ENCODE measurements at places on chromosomes 2 and 18.

GRCh38 chr2:43223521-43224001 lies 2.8 kb downstream of the ZFP36L2 start:
- peak; percentile 57 for DNase-seq

DNA sequence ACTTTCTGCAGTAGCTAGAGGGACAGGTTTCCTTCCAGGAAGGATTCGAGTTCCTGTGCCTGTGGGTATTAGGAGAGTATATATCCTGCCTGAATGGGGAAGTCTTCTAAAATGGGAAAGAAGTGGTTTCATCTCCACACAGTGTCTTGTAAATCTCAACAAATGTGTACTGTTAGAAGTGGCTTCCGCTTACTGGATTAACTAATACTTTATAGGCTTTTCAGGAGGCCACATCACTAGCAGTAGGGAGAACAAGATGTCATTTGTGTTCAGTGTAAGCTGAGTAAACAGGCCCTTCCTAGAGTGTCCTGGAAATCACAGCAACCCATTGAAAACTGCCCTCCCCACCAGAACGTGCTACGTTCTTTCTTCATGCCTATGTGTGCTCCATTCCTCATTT lies 12.5 kb upstream of the POLR1B start:
- DNase-seq: no peak

DNA sequence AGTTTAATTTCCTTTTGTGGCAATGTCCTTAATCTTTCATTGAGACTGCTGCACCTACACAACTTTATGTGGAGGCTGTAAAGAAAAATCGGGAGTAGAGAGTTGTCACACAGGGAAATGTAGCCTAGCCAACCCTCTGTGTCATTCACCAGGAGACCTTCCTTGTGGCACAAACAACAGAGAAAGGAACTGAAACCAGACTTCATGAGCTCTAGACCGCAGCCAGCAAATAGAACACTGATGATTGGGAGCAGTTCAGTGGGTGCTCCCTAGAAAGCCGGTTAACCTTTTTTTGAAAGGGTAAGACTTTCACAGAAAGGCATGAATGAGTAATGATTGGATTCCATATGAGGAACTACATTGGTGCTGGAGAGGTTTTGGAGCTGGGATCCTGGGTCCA lies 1752.4 kb upstream of the CELF4 start:
- DNase-seq: no peak

- peak; percentile 58 for DNase-seq
Measured at GRCh38 chr2:24915175-24915574, 4.9 kb downstream of the ADCY3 start.

DNA sequence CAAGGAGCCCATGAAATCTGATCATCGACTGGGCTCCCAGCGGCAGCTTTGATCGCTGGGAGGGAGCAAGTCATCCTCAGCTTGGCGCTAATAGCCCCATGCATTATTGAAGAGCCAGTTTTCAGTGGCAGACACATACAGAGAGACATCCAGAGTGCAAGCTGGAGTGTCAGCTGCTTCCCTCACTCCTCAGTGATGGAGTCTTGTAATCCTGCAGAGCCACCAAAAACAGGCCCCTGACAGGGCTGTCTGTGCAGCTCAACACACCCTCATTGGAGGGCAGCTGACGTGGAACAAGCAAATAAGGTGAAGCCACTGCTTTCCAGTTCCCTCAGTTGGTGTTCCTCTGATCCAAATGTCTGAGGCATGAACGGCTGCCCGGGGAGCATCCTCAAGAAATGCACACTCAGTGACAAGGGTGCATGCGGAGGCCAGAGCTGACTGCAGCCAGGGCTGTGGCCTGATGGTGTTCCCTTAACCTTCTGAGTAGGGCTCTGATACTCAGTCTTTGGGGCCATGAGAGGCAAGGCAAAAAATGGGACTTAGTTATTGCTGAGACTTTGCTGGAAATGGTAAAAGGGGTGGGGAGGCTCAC lies 97.4 kb downstream of the RHOB start:
- no peak for DNase-seq

- no peak for DNase-seq
Measured at GRCh38 chr2:162929571-162929970, 91.0 kb upstream of the KCNH7 start.

DNA sequence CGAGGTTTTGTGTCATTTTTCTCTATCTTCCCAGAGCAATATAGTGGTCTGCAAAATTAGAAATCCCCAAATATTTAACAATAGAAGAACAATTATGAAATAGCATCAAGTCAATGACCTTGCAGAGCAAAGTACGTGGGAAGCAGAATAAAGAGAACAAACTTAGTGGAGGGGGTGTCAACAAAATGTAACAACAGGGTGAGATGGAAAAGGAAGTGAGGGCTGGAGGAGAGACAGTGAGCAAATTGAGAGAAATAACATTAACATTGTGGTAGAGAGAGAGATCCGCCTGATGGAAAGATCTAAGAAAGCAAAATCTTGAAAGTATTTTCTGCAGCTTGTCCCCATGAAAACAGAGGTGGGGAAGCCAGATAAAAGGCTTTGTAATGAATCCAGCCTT lies 23.4 kb downstream of the ARHGAP15 start:
- DNase-seq: no peak

- DNase-seq: no peak
Measured at GRCh38 chr2:71793926-71794325, 340.6 kb downstream of the DYSF start.

- no peak for DNase-seq
Measured at GRCh38 chr2:54574107-54574859, 118.2 kb downstream of the SPTBN1 start.

DNA sequence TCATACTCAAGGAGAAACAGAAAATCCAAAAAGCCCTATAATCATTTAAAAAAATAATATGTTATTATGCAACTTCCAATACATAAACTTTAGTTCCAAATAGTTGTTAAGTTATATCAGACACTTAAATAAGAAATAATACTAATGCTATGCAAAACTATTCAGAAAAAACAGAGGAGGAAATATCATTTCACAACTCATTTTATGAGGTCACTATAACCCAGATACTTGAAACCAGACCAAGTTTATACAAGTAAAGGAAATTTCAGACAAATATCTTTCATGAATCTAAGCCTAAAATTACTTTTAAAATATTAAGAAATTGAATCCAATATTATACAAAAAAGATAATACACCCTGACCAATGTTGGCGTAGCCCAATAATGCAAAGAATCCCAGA lies 260.8 kb downstream of the CD226 start:
- DNase-seq: no peak

- DNase-seq: peak; percentile 47
Measured at GRCh38 chr2:239181903-239182581, 218.8 kb downstream of the HDAC4 start.

GRCh38 chr2:172997031-172997430 lies 78.6 kb upstream of the MAP3K20 start:
- no peak for DNase-seq

DNA sequence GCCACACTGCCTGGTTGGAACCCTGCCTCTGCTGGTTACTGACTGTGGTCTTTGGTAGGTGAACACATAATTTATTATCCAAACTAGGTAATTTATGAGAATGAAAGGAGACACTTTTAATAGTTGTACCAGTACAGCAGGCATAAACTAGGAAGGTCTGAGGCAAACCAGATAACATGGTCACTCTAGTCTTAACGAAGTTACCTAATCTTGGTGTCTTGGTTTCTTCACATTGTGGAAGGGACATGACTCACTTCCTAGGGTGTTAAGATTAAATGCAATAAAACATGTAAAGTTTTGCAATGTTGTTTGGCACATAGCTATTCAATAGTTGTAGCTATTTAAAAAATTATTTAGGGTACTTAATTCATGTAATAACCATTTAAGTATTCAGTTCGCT lies 23.3 kb downstream of the SPTBN1 start:
- no peak for DNase-seq

DNA sequence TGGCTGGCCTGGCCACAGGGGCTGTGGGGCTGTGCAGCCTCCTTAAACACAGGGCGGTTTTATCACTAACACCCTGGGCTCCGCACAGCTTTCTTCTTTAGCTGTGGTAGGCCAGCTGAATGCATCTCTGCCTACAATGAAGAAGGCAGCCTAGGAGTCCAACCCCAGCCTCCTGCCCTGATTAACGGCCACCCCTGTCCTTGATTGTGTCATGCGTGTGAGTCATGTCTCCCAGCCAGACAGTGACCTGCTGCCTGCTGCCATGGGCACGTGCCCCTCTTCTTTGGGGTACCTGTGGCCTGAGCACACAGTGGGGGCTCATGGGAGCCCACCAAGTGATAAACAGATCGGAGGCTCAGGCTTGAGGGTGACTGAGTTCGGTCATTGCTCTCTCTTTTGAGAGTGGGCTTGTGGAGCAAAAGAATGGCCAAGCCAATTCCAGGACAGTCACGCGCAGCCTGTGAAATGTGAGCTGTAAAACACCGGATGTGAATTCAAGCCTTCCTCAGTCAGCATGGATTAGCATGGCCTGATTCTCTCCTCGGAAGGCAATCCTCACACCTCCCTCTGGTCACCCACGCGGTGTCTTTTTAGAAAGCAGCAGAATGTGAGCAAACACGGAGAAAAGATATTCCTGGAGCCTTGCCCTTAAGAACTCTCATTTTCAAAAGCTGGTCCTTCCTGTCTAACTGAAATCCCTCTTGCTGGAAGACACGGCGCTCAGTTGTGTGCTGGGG lies 144.1 kb downstream of the CELF4 start:
- DNase-seq: no peak

DNA sequence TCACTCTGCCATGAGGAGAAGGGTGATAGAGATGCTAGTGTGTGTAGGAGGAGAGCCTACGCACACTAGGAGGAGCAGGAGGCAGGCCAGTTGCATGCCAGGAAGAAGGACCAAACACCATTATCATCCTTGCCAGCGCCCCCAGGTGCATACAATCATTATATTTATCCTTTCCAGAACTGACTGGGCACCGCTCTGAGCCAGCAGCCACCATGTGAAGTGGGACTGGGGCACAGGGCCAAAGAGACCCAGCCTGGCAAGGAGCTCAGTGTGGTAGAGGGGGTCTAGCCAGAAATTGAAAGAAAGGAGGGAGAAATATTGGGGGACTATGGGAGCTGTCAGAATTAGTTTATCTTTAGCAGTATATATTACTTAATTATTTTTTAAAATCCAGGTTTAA lies 8.3 kb upstream of the GPR148 start:
- peak; percentile 65 for DNase-seq

GRCh38 chr2:208594642-208595385 lies 188.2 kb downstream of the PTH2R start:
- no peak for DNase-seq

DNA sequence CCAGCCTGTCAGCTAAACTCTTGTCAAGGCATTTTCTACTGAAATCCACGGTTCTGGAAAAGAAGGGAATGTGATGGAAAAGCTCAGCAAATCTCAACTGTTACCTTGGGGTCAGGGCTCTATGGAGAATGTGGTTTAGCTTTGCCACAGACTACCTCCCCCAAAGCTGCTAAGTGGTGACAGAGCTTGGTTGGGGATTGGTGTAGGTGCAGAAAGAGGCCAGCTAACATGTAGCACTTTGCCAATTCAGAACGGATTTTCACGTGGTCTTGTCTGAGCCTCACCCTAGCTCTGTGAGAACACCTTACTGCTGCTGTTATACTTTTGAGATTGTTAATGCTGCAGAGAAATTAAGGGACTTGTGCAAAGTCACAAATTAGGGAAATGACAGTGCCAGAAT lies 331.1 kb downstream of the RND3 start:
- DNase-seq: no peak

- DNase-seq: no peak
Measured at GRCh38 chr2:153875801-153876466, 4.2 kb downstream of the GALNT13 start.

- no peak for DNase-seq
Measured at GRCh38 chr2:148342086-148342485, 302.5 kb upstream of the EPC2 start.

- DNase-seq: no peak
Measured at GRCh38 chr2:30136764-30137444, 9.9 kb upstream of the YPEL5 start.

DNA sequence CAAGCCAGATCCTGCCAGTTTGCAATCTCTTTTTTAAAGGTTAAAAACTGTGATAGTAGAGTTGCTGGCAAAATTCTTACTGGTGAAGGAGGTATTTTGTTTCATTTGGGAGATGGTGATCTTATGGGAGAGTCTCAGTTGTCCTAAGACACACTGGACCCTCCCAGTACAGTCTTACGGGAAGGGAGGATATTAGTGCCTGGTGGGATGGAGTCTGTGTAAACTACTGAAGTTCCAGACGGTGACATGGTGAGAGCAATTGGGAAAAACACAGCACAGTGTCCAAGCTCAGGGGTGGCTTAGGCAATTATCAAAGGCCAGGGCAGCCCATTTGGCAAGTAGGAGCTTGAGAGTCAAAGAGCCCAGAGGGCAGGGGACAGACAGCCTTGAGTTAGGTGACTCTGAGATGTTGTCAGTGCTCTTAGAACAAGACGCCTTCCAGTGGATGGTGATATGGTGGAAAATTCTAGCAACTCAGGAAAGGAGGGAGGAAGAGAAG lies 143.7 kb upstream of the CCDC68 start:
- DNase-seq: no peak

GRCh38 chr2:121917143-121917542 lies 161.7 kb downstream of the TSN start:
- DNase-seq: peak; percentile 52

DNA sequence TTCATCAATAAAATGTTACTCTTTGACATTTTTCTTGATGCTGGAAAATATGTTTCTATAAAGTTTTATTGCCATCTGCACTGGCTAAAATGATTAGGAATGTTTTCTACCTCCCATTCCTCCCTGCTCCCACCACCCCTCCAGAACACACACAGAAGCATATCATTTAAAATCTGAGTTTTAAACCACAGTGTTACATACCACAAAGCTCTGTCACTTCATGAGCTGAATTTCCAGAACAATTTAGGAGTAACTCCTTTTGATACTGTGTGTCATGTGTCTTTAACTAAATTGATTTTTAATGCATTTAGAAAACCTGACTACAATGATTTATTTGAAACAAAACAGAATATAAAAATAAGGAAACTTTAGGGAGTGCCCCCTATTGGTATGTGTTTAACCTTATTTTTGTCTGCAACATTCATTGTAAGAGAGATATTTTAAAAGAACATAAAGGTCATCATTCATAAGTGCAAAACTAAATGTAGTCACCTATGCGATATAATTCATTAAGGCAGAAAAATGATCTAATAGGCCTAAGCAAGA lies 52.0 kb downstream of the FEZ2 start:
- DNase-seq: no peak

DNA sequence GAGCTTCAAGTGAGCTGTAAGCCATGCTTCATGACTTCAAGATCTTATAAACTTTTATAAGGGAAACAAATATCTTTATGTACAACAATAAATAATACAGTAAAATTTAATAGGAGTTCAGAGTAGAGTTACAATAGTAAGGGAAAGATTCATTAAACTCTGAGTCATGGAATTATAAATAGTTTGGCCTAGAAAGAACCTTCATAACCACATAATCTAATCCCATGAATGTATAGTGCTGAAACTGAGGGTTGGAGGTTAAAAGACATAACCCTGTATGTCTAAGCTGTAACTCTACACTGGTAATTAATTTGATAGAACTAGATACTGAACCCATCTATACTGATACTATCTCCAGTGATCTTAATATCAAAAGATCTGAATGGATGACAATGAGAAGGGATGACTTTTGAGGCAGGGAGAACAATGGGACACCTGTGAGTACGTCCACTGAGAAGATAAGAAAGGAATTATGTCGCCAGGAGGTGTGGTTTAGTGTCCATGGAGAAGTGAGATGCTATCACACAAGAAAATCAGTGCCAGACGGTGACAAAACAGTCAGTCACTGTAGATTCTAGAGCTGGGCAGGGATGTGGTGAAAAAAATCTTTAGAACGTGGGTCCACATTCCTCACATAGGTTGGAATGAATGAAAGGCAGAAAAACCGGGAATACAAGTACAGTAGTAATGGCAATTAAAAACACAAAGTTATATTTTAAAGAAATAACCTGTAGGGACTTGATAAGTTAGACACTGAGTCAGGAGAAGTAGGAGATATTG lies 1.1 kb downstream of the IL1F10 start:
- DNase-seq: no peak

Measured in posterior vena cava (tissue), 2 donors.